ENCODE measurements at places on chromosomes 4 and X. TPM values are rescaled to one million over a fixed set of nuclear protein-coding genes. Genes with fewer than 3 reads are reported as not detected.

DNA sequence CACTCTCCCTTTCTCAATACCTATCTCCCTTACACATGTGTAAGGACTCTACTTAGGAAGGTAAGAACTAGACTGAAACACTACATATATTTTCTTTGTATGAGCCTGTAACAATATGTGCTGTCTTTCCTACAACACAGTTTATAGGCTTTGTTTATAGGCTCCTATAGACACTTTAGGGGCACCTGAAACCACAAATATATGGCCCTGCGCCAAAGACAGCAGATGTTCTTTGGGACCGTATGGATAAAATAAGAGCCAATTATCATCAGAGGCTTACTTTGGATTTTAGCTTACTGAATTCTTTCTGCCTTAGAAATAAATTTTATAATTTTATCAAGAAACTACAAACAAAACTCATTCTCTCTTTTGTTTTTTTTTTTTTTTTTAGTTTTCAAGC lies 16.6 kb upstream of the CXCL3 start:
- H3K27me3 ChIP-seq: no peaks in the 10 kb centered on the region
- no peak overlapping the region for H3K27ac ChIP-seq
- H3K36me3 ChIP-seq: no peaks in the 10 kb centered on the region

GRCh38 chr4:184386271-184386781 lies 88.0 kb downstream of the IRF2 start:
- no peak overlapping the region for H3K4me3 ChIP-seq
- H3K27ac ChIP-seq: no peak overlapping the region
- no peaks in the 10 kb centered on the region for H3K27me3 ChIP-seq
- peaks cover 48% of the 10 kb centered on the region for H3K4me1 ChIP-seq
- DNase-seq: no peak
- H3K36me3 ChIP-seq: peaks cover 48% of the 10 kb centered on the region

- DNase-seq: no peak
- H3K4me1 ChIP-seq: no peaks in the 10 kb centered on the region
- H3K4me3 ChIP-seq: no peak overlapping the region
- H3K27me3 ChIP-seq: no peaks in the 10 kb centered on the region
- no peaks in the 10 kb centered on the region for H3K36me3 ChIP-seq
Observed at GRCh38 chrX:2781698-2782097, 29.9 kb downstream of the XG start.

Gene VCX
- total RNA-seq: not detected

Gene NPY5R
- total RNA-seq: not detected

Gene NAP1L5
- total RNA-seq: 11.4 TPM

Gene NAA11
- not detected for total RNA-seq

Data from sigmoid colon (tissue), 7 donors.